ENCODE measurements at places on chromosomes 7 and 10.

- DNase-seq: no peak
These were observed 46.7 kb upstream of the MDFIC start for GRCh38 chr7:114875186-114875585.

GRCh38 chr10:129131457-129132132, 335.4 kb upstream of the MGMT start:
- peak; percentile 4 for DNase-seq

- DNase-seq: no peak
These were observed 40.5 kb upstream of the RHEB start for GRCh38 chr7:151560243-151560642.

DNA sequence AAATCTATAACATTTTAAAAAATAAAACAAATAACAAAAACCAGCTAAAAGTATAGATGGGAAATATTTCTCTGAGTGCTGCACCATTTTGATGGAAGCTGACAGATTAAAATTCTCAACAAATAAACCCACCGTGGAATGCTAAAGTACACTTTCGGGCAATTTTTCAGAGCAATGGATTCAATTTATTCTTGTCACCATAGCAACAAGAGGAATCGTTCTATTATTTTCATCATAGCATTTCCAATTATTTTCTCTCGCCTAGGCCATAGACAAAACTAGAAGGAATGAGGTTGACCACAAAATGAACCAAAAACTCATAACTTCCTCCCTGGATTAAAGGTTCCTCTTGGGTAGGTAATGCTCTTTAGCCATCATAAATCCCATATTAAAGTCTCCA, 44.6 kb upstream of the C7orf33 start:
- DNase-seq: no peak

DNA sequence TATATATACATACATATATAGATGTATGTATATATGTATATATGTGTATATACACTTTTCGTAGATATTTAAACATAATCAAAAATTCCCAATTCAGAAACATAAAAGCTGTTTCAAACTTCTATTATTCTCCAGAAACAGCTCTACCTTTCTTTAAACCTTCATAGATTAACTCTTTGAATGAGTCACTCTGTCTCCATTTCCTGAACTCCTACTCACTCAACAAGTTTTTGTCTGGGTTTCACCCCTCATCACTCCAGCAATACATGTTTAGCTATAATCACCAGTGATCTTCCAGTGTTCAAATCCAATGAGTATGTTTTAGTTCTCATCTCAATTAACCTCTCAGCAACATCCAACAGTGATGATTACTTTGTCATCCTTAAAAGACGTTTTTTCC, 9.6 kb downstream of the DGKB start:
- peak; percentile 16 for DNase-seq

DNA sequence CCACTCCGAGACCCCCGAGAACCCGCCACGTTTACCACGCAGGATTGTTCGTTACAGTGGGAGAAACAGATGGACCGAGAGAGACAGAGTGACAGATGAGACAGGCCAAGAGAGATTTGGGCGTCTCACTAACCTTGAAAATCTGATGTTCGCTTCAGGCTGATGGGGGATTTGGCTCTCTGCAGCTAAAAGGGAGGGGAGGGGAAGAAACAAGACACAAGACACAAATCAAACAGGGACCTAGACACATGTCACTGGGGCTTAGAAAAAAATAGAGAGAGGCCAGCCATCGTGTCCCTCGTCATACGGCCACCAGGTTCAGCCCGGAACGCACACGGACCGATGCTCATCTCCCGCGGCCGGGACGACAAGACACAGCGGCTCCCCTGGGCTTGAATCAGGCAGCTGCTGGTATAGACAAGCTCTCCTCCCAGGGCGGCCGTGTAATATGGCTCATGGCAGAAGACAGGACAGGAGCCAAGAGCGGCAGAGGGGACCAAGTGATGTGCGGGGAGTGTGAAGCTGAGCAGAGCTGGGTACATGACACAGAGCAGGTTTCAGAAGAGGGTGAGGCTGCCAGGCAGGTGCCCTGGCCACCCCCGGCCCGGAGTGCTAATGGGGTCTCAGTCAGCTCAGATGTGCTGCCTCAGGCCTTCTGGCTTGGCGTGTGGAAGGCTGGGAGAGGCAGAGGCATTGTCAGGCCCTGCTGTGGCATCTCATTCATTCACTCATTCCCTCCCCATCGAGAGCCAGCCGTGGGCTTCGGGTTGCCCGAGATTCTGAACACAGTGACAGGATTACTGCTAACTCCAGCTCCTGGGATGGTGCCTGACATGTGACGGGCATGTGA, 88.5 kb upstream of the GNA12 start:
- no peak for DNase-seq

DNA sequence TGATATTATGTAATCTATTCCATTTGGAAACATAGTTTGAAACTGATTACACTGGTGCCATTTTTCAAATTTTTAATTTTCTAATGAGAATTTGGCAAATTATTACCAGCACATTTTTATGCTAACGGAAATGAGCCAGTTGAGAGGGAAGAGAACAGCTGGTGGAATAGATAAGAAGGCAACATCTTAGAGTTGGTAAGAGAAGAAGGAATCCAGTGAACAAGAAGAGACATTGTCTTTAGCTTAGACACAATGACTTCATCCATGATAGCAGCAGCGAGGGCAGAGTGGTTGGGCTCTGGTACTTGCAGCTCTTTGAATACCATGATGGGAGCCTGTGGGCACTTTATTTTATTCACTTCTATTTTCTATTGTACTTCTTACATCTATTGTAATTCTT, 89.6 kb downstream of the CHRM2 start:
- DNase-seq: no peak

All from fibroblast of skin of right biceps (primary cell).